ENCODE measurements at places on chromosomes 5 and 9. TPM values are rescaled to one million over a fixed set of nuclear protein-coding genes. Genes with fewer than 3 reads are reported as not detected.

The FSTL4 gene
- polyA plus RNA-seq, result 0.74 TPM

The DRD1 gene
- 0.25 TPM for polyA plus RNA-seq

The STPG3 gene
- polyA plus RNA-seq, result 2.5 TPM

DNA sequence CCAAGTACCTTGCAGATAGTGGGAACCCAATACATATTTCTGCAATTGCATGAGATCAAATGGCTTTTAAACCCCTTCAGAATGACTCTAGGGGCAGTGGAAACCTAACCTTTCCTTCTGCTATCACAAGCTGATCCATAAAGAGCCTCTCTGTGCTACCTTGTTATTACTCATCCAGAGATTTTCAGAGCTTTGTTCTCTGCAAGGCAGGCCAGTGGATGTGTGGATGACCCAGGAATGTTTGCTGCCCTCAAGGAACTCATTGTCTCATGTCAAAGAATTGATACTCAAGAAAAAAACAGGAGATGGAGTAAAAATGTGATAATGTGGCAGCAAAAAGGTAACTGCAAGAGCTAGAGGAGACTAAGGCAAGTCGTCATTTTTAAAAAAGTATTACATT lies 164.1 kb downstream of the HMHB1 start:
- H3K4me3 ChIP-seq, result no peak overlapping the region
- no peaks in the 10 kb centered on the region for H3K4me1 ChIP-seq

DNA sequence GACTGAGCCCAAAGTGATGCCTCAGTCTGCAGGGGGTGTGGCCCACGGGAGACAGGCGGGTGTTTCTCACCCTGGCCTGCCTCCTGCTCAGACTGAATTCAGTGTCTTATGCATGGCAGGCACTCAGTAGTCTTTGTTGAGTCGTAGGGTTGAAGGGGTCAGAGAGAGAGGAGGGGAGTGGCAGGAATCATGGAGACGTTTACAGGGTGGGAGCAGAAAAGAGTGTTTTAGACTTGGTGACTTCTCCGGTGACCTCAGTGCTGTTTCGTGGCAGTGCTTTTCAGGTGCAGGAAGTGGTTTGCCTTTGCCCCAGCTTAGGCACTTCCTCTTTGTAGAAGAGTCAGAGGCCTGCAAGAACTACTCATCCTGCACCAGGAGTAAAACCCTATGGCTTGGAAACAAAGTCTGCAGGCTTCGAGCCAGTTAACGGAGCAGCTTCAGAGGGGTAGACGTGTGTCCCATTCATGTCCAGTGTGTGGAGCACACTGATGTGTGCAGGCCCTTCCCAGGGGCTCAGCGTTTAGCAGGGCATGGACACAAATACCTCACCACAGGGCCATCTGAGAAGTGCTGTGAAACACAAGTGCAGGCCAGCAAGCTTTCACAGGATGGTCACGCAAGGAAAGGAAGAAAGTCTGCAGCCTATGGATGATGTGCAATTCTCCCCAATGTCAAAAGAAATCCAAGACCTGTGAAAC lies 24.5 kb upstream of the SEMA4D start:
- H3K4me1 ChIP-seq, result peaks cover 9% of the 10 kb centered on the region
- no peaks in the 10 kb centered on the region for H3K27me3 ChIP-seq
- no peaks in the 10 kb centered on the region for H3K36me3 ChIP-seq
- no peak for DNase-seq

GRCh38 chr5:97297063-97297703 lies 114.1 kb upstream of the RIOK2 start:
- no peaks in the 10 kb centered on the region for H3K27me3 ChIP-seq
- H3K4me3 ChIP-seq, result no peak overlapping the region
- H3K4me1 ChIP-seq, result no peaks in the 10 kb centered on the region
- peak; percentile 49 for DNase-seq

All from hepatocyte (in vitro differentiated cells).